ENCODE measurements at places on chromosomes 7 and 10.

GRCh38 chr10:81898518-81898917 lies 23.5 kb downstream of the NRG3 start:
- DNase-seq: no peak

DNA sequence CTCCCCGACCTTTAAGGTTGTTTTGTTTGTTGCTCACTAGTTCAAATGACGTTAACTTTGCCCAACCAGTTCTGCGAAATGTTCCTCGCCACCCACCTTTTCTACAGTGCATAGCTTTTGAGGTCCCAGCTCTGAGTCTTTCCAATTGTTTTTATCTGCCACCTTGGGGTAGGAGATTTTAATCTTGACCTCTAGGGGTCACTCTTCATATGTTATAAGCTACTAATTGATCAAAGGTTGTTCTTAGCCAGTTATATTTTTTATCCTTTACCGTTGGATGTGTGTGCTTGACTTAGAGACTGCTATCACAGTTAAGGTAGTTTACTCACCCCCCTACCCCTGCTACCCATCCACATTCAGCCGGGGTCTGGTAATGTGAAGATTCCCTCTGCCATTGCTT lies 372.4 kb downstream of the SUGCT start:
- no peak for DNase-seq

DNA sequence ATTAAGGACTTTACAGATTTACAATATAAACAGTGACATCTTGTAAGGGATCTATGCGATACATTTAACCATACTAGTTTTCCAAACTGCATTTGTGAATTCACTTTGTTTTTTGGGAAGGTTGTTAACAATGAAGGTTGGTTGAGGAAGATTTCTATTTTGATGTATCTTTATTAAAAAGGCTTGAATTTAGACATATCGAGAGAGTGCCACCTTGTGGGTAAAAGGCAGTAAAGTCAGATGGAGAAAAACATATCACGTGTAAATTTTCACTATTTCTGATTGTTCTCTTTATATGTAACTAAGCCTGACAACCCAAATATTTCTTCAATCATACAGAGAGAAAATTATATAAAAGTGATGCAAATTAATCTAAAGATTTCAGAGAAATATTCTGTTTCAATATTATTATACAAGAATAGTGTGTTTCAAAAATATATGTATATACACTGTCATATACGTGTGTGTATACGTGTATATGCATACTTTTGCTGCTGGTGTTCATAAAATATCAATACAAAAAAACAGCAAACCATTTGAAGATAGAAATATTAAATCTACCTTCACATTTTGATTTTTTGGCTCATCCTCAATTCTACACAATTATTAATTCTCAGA lies 988.6 kb downstream of the SORCS1 start:
- no peak for DNase-seq

DNA sequence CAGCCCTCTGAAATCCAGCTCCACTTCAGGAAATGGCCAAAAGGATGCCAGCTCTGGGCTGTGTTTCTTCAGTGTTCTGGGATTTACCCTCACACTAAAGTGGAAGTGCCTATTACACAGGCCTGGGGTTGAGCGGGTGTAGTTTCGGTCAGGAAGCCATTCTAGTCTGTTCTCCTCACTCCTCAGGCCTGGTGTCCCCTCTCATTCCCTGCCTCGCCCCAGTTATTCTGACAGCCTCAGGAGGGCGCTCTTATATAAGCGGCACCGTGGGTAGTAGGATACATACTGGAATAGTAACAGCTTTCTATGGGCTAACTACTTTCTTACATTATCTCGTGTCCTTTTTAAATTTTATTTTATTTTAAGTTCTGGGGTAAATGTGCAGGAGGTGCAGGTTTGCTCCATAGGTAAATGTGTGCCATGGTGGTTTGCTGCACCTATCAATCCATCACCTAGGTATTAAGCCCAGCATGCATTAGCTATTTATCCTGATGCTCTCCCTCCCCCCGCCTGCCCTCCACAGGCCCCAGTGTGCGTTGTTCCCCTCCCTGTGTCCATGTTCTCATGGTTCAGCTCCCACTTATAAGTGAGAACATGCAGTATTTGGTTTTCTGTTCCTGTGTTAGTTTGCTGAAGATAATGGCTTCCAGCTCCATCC lies 12.2 kb upstream of the LGI1 start:
- peak; percentile 44 for DNase-seq

DNA sequence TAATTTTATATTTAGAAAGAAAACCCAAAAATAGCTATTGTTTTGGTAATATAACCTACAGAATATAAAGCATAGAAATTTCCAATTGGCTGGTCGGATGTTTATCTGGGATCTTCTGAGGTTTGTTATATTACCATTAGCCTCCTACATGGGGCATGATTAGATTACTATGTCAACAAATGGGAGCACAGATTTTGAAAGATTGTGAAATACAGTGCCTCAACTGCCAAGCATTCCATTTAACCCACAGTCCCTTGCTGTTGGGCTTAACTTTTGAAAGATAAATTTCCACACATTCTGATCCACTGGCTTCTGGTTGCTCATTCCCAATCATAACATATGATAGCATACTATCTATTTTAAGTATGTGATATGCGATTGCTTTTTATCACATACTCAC lies 455.4 kb upstream of the C7orf33 start:
- no peak for DNase-seq

All from foreskin melanocyte (primary cell).